Mesendoderm (in vitro differentiated cells): ENCODE measurements at places on chromosomes 2 and 18.

GRCh38 chr2:7119132-7119835 is 202.1 kb downstream of the RNF144A start:
- peak; percentile 46 for DNase-seq

GRCh38 chr2:101120124-101120996 is 30.8 kb downstream of the TBC1D8 start:
- DNase-seq: no peak

DNA sequence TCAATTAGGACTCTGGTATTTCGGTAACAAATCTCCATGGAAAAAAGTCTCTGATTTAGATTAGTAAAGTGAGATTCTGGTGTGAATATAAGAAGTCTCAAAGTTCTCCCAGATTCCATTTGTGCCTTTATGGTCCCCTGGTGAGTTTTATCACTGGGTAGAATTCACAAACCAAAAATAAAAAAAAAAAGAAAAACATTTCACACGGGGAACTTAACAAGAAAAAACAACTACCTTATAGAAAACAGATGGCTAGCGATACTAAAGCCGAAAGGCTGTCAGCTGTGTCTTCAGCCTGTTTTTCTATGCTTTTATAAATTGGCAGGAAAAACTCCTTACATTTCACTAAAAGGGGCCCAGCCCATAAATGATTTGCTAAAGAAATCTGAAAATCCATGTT is 50.6 kb downstream of the COL5A2 start:
- no peak for DNase-seq

DNA sequence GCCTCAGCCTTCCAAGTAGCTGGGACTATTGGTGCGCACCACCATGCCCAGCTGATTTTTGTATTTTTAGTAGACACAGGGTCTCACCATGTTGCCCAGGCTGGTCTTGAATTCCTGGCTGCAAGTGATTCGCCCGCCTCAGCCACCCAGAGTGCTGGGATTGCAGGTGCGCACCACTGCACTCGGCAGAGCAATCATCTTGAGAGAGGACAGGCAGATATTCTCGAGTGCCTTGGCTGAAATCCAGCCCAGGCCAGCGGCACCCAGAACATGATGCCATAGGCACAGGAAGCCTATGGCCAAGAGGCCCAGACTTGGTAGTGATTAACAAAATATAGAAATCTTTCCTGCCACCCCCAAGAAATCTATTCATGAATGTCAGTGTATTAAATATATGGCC is 58.0 kb upstream of the PEX13 start:
- no peak for DNase-seq

- no peak for DNase-seq
Measured at GRCh38 chr2:85496436-85496835, 42.5 kb upstream of the MAT2A start.

- DNase-seq: no peak
Measured at GRCh38 chr2:190060019-190060418, 2.5 kb downstream of the MSTN start.

DNA sequence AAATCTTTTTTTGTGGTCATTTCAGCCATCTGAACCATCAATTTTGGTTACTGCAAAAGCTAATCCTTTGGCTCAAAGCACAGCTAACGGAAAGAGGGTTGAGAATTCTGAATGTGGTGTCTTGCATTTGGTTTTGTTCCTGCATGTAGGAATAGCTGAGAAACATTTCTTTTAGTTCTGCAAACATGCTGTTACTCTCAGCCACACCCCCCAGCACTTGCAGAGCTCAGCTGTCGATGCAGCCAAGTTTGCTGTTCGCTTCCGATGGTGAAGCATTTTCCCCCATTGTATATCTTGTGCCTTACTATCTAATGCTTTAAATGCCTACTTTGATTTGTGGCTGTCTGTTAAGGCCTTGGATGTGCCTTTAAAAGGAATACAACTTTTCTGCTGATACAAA is 294.9 kb upstream of the FANCL start:
- peak; percentile 31 for DNase-seq

- no peak for DNase-seq
Measured at GRCh38 chr2:225472161-225472560, 72.7 kb downstream of the NYAP2 start.

DNA sequence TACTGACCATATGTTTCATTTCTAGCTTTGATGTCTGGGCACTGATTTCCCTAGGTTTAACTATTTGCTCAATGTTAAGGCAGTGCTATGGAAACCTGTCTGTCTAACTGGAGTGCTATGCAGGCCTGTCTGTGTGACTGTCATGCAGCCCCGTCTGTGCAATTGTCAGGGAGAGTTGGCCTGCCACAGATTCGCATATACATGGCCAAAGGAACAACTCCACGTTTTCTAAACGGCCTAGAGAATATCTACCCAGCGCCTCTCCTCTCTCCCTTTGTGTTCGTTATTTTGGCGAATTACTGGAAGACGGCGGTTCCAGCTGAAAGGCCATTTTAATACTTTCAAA is 59.6 kb upstream of the PSME4 start:
- no peak for DNase-seq

DNA sequence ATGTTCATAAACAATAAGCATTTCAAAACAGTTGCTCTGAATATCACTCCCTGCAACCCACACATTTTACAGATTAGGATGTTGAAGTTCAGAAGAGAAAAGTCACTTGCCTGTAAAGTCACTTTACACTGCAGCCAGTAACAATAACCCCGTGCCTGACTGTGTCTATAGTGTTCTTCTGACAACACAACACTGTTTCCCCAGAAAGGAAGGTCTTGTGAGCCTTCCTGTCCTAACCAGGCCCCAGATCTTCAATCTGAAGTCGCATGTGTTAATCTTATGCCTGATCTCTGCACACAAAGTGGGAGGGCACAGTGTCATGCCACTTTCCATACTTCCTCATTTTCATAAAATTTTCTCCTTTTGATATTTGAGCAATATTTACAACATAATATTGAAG is 120.2 kb downstream of the FEZ2 start:
- DNase-seq: no peak

- no peak for DNase-seq
Measured at GRCh38 chr18:5973099-5973498, 77.8 kb upstream of the TMEM200C start.

- no peak for DNase-seq
Measured at GRCh38 chr2:217838409-217838831, 164.4 kb downstream of the TNS1 start.

- no peak for DNase-seq
Measured at GRCh38 chr18:62912885-62913284, 197.5 kb downstream of the PHLPP1 start.

- DNase-seq: peak; percentile 91
Measured at GRCh38 chr18:27136208-27136535, 48.9 kb downstream of the CHST9 start.

DNA sequence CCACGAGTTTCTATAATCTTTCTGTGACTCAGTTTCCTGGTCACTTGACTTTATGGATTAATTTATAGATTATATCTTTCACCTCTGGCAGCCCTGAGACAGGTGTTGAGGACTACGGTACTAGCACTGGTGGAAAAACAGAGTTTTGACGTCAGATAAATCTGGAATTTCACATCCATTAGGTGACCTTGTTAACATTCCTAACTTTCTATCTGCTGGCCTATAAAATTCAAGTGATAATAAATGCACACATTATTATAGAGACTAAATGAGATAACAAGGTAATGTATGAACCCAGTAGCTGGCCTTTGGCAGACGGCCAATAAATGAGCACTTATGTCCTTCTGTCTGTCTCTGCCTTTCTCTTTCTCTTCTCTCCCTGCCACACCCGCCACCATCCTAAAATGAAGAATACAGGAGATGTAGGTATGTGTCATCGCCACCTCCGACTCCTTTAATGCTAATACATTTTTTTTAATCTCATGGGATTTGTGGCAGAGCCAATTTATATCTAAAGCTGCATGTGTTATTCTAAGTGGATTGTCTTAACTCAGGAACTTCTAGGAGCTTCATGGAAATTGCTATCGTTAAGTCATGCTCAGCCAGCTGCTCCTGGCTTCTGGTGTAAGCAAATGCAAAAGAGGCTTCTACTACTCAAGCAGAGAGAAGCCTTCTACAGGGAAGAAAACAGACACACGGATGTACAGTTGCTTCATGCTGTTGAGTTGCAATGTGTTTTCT is 2.3 kb downstream of the TM4SF20 start:
- DNase-seq: no peak

DNA sequence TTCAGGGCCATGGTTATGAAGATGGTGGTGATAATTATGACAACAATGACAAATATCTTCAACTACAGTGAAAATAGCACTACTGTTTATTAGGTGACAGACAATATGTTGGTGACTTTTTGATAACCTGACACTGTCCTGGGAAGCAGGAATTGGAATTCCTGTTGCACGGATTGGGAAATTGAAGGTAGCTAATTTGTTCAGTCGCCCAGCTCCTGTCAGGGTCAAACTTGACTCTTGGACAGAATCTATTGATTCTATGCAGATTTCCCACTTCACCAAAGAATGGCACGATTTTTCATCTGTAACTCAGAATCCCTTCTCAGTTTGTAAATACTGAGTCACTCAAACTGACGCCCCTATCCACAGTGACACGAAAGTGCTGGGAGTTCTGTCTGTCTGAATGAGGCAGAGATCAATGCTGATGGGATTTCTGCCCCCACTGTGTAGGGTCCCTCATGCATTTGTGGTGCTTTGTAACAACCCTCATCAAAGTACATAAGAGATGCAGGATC is 779.5 kb upstream of the ID2 start:
- no peak for DNase-seq
